ENCODE measurements at places on chromosomes 4 and X.

DNA sequence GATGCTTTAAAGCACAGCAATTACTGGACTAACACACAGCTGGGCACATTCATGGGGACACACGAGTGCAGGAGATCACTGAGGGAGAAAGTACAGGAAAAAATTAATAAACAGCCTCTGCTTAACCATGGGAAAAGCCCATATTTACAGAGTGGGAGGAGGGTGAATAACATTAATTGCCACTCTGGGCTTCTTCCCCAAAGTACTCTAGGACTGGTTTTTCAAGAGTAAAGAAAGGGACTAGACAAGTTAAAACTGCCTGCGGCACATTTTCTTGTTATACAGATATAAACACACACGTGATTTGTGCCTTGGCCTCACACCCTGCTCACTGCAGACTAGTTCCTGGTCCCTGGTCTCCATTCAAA, 179.7 kb upstream of the TET2 start:
- DNase-seq = no peak

- DNase-seq = no peak
Observed at GRCh38 chrX:107673431-107673830, 45.1 kb downstream of the PRPS1 start.

DNA sequence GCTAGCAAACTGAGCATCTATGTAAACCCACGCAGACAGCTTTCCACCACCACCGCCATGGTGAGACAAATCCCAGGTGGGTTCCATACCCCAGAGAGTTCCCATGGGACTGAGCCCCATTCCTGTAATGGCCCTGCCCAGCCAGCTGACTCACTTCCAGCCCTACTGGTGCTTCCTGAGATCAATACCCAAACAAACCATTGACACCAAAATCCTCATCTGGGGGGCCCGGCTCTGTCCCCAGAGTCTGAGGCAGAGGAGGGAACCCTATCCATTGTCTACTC, 30.1 kb upstream of the JAKMIP1 start:
- DNase-seq = no peak

DNA sequence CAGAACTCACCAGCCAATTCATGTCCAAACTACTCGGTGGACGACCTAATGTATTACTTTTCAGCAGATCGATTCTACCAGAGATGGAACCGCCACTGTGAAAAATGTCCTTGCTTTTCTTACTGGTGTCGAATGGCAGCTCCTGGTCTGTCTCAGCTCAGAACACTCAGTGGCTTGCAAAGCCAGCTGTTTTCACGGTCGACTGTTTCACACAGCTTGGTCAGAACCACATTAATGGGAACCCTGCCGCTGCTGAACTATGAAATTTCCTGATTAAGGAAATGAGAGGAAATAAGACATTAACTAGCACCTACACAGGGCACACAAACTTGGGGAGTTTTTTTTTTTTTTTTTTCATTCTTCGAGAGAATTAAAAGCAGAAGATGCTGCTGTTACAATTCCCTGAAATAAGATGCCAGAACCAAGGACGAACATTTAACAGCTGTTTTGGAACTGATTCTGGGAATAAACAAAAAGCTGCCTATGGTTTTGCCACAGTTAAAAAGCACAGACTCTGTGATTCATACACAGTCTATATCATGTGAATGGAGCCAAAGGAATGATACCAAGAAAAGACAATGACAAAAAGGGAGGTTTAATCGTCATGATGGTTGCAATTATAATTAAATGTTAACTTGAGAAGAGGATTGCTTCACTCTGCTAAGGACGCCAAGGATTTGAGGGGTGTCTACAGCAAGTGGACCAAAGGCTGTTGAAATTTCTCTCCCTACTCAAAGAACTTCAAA, 31.3 kb downstream of the SUPT20HL2 start:
- no peak for DNase-seq

DNA sequence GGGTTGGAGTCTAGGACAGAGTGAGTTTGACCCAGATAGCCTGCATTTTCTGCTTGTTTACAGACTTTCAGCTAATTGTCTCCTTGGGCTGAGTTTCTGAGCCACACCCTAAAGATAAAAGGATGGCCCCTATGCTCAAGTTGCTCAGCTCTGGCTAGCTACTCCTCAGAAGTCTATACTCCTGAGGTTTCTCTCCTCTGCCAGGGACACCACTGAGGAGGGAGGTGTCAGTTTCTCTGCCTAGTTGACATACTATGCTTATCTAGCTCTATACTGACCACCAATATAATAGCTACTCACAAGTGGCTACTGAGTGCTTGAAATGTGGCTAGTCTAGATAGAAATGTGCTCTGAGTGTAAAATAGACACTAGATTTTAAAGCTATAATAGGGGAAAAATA, 23.6 kb downstream of the HADH start:
- no peak for DNase-seq

DNA sequence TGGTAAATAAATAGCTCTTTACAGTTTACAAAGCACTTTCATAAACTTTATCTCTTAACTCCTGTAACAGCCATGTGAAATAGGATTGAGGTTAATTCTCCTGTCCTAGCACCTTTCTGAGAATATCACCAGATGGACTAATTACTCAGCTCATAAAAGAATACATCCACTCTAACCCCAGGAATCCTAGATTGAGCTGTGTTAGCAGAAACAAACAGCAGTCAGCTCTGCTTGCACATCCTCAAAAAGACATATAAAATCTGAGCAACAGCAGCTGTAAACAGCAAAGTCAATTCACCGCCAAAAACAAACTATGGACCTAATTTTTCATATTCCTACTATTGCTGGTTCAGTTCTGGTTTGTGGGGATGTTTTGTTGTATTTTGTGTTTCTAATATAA, 182.8 kb downstream of the QDPR start:
- DNase-seq = no peak

DNA sequence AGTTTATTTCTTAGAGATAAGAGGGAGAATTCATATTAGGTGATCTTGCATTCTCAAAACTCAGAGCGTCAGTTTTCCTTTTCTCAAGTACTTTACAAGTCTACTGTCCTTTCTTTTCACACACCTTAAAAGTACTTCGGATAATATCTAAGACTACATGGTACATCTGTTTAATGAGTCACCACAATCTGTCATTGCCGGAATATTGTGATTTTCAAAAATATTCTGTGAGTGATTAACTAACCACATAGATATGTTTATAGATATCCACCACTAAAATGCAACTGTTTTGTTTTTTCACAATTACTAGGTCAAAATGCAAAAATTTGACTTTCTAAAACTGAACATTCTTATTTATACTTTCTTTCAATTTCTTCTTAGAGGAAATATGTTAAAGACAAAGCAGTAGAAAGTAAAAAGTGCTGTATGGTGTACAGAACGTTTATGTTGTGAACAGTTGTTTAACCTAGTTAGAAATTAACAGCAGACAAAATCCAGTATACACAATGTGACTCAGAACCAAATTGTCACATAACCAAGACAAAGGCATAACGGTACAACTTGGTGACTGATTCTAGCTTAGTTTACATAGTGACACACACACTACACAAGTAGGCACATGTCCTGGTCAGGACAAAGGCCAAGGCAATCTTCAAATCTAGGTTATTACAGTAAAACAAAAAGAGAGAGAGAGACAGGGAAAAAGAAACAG, 482.9 kb downstream of the NAF1 start:
- no peak for DNase-seq

- no peak for DNase-seq
Observed at GRCh38 chr4:6727943-6728250, 11.9 kb downstream of the BLOC1S4 start.
